ENCODE measurements at places on chromosomes 7 and 10.
A peak's percentile ranks its signal among the peaks of the same experiment; 100 is the strongest.

DNA sequence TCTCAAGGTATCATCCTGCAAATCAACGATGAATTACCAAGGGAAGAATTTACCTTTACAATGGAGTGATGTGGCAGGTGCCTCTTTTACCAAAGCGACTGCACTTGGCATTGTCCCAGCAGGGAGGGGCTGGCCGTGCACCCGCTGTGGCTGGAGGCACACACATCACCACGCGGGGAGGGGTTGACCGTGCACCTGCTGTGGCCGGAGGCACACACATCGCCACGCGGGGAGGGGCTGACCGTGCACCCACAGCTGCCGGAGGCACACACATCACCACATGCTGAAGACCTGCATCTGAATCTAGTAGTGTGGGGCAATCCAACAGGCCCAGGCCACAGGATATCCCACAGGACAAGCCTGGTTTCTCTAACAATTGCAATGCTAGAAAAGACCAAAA is 493.5 kb downstream of the DNAJB6 start:
- DNase-seq, result no peak

- no peak for DNase-seq
Observed at GRCh38 chr10:91347529-91347928, 62.6 kb upstream of the HECTD2 start.

DNA sequence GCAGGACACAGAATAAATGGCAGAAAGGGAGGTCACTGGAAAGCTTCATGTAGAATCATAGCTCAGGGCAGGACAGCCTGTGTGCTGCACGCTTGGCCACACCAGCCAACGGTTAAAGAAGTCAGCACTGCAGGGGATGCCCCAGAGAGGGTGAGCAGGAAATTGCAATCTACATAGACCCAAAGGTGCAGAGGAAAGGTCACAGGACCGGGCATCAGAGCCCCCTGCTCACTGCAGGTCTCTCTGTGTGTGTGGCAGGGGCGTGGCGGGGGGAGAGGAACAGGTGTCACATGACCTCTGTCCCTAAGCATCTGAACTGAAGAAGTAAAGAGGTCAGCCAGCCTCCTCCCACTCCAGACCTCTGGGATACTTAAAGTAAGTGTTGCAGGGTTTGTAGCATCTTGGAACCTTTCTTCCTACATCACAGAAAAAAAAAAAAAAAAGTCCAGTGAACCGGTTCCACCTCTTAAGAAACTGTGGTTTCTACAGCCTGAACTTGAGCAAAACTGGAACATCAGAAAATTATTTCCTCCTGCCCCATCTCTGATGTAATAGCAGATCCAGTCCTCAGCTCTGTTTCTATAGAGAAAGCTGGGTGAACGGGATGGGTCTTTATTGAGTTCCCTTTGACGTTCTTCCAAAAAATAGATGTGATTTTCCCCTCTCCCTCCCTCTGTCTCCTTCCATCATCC is 64.3 kb downstream of the RGS10 start:
- DNase-seq, result peak; percentile 18

DNA sequence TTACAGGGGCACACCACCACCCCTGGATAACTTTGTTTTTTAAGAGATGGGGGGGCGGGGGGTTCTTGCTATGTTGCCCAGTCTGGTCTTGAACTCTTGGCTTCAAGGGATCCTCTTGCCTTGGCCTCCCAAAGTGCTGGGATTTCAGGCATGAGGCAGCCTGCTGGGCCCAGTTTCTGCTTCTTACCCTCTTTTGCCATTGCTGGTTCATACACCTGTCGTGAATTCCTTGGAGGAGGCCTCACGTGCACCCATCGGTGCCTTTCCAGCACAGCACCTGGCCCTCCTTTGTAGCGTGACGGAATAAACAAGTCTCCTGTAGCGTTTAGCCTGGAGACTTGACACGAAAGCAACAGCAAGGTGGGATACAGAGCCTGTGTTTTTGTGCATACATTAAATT is 75.5 kb downstream of the CARD11 start:
- no peak for DNase-seq

GRCh38 chr10:125961743-125962142 is 65.4 kb downstream of the FANK1 start:
- no peak for DNase-seq

DNA sequence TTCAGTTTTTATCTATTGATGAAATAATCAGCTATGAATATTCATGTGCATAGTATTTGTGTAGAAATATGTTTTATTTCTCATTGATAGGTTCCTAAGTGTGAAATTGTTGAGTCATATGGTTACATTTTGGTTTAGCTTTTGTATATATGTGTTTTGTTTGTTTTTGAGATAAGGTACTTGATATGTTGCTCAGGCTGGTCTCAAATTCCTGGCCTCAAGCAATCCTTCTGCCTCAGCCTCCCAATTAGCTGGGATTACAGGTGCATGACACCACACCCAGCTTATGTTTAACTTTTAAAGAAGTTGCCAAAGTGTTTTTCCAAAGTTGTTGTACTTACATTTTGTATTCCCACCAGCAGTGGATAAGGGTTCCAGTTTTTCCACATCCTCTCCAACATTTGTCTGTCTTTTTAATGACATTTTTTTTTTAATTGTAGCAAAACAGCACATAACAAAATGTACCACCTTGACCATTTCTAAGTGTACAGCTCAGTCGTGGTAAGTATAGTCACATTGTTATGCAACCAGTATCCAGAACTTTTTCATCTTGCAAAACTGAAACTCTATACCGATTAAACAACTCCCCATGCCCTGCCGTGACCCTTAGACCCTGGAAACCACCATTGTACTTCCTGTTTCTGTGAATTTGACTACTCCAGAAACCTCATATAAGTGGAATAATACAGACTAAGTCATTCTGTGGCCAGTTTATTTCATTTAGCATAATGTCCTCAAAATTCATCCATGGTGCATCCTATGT is 12.6 kb upstream of the UBE2D1 start:
- peak; percentile 23 for DNase-seq

- DNase-seq, result no peak
Observed at GRCh38 chr7:100689230-100690135, 4.6 kb downstream of the GIGYF1 start.

GRCh38 chr7:78225534-78225933 is 427.0 kb downstream of the PHTF2 start:
- DNase-seq, result no peak

DNA sequence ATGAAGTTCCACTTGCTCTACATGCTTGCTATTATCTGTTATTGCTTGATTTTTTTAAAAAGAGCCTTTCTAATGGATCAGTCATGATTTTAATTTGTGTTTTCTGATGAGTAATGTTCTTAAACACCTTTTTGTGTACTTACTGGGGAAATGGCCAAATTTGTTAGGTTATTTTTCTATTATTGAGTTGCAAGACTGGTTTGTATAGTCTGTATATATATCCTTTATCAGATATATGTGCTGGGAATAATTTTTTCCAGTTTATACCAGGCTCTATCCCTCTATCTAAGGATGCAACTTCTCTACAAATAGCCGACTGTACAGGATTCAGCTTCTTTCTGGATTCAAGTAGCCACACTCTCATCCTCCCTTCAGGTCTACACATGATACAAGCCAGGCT is 65.6 kb upstream of the SEC61G start:
- DNase-seq, result no peak
